ENCODE measurements at places on chromosomes 4 and X. TPM values are rescaled to one million over a fixed set of nuclear protein-coding genes. Genes with fewer than 3 reads are reported as not detected.

DNA sequence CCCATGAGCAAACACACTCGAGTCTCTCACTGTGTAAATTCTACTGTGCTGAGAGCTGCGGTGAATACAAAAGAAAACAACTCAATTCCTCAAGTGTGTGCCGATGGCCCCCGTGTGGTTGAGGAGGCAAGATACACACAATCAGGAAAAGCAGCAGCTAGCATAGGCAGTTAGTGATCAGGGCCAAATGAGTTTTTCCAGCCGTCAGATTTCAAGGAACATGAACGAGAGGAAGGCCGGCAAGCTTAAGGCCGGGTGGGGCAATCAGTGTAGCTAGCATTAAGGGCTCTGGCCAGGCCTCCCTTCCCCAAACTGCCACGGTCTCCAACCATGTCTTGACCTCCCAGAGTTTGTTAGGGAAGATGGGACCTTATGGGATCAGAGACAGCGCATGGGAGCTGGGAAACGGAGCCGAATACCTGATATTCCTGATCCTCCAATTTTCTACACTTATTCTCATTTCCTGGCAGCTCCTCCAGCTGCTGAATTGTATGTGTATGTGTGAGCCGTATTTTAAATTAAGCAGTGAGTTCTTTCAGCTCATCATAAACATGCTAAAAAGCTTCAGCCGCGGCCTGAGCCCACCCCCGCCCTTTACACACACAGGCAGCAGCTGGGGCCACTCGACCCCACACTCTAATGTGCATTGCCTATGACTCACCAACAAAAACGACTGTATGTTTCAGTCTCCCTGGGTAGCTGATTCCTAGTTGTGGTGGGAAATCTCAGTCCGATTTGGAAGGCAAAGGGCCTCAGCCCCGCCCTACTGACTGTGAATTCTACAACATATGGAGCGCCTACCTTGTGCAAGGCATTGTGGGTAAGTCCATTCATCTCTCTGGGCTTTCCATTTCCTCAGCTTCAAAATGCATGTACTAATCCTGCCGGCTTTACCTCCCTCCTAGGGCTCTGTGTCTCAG lies 59.9 kb downstream of the RTL9 start:
- DNase-seq = no peak

- DNase-seq = no peak
These were observed 18.9 kb downstream of the CNGA2 start for GRCh38 chrX:151753313-151754046.

DNA sequence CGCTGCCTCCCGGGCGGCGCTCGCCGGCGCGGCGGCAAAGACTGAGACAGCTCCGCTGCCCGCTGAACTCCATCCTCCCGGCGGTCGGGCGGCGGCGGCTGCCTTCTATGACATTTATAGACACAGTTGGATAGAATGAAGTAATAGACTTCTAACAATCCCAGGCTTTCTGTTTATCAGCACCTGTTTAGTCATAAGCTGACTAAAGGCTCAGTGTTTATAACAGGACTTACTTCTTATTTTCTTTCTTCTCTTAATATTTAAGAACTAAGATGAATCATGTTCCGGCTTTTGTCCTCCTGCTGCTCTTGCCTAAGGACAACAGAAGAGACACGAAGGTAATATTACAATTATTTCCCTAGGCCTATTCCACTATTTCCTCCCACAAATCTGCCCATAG lies 3.9 kb downstream of the ARL13A start:
- no peak for DNase-seq

ATP1B4 gene
- total RNA-seq = not detected

DCX gene
- total RNA-seq = not detected

DUX4 gene
- total RNA-seq = not detected

ZNF630 gene
- 2.2 TPM for total RNA-seq

MXRA5 gene
- total RNA-seq = 0.09 TPM

Data from T-cell (primary cell).